Activated CD4-positive, alpha-beta T cell treated with anti-CD3 and anti-CD28 coated beads, Interleukin-2, amount 50 U/mL, for 48 hours (primary cell): ENCODE measurements at places on chromosomes 11 and 22.

- DNase-seq: no peak
Observed at GRCh38 chr11:69609351-69609750, 31.6 kb upstream of the CCND1 start.

- DNase-seq: no peak
Observed at GRCh38 chr22:27028093-27028492, 370.7 kb downstream of the MIAT start.

DNA sequence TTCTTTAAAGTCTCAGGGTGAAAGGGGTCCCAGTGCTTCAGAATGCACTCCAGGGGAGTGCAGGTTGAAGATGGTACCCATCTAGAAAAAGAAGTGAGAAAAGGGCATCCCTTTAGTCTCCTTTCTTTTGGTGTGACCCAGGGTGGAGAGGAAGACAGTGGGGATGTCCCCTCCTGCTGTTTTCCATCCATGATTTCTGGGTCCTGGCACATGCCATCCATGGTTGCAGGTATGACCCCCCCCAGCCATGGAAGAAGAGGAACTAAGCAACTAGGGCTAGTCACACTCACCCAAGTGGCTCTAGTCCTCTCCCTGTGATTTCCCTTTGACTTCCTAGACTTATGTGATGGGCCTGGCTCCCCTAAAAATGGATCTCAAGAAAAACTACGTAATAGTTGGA lies 15.9 kb upstream of the EI24 start:
- no peak for DNase-seq

DNA sequence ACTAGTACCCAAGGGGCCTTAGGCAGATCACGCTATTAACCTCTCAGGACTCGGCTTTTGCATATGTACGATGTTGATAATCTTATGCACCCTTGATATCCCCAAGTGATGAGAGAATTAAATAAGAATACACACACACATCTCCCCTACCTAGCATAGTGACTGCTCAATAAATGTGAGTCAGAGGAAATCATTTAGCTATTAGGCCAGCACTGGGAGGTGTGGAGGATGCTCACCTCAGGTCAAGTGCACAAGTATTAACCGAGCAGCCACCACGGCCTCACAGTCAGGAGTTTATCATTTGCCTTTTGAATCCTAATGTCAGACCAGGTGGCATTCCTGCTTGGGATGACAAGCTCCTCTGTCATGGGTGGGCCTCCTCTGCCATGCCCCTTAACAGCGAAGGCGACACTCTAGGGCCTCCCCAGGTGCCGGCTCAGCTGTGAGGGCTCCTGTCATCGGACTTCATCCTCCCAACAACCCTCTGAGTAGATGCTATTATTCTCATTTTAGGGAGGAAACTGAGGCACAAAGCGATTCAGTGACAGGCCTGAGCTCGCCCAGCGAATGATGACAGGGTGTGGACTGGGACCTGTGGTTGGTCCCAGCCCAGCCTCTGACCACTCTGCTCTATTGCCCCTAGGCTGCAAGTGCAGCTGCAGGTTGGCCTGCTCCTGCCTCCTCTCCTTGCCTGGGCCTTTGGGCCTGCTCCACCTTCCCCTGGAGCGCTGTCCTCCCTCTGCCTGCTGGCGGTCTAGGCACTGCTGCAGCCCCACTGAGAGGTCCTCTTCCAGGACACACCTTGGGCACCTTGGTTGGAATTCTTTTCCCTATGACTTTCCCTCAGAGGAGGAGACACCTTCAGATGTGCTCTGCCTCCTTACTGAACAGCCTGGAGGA lies 5.0 kb upstream of the SOX10 start:
- no peak for DNase-seq

DNA sequence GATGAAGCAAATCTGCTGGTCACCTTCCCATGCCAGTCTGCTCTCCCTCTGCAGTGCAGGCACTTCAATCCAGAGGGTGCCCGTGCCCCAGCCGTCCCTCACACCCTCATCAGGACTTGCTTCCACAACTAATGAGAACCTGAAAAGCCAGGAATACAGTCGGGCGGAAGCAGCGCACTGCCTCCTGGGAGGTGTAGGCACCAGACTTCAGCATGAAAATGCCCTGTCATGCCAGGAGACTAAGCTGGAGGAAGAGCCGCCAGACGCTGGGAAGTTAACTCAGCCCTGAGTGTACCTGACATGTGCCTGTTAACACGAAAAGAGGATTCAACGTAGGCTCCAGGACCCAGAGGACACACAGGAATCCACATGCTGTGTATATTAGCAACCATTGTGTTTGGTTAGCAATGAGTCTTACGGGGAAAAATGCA lies 40.1 kb upstream of the FLI1 start:
- DNase-seq: no peak

DNA sequence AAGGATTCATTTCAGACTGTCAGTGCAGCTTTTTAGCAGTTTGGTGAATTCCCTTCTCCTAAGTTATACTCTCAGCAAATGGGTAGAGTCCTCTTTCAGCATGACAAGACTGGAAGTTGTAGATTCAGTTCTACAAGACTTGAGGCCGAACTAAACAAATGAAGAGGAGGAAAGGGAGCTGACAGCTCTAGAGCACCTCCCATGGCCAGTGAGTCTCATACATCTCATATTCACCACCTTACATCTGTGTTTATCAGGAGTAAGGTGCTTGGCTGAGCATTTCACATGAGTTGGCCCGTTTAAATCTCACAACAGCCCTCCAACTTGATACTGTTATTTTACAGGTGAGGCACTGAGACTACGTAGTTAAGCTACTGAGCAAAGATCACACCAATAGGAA lies 30.4 kb downstream of the SEZ6L start:
- DNase-seq: no peak
